ENCODE measurements at places on chromosomes 13 and 19. TPM values are rescaled to one million over a fixed set of nuclear protein-coding genes. Genes with fewer than 3 reads are reported as not detected.

ANKRD24 gene
- 6.1 TPM for total RNA-seq

KCNRG gene
- total RNA-seq = 3.8 TPM

- DNase-seq = peak; percentile 22
Measured at GRCh38 chr19:42553292-42554045, 25.2 kb upstream of the CEACAM1 start.

DNA sequence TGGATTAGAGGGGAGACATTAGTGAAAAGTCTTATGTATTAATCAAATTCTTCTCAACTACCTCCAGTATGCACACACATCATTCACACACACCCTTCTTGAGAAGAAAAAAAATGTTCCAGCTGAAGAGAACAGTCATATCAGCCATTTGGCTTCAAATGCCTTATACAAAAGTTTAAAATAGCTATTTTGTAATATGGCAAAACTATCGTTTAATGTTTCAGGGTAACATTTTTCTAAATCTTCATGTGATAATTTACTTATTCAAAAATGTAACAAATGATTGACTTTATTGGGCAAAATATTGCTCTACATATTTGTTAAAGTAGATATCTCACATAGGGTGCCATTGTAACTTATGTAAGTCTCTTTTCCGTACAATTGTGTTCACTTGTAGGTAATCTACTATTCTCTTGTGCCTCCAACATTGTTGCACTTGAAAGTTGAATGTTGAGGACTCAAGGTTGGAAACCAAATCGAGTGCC is 13.6 kb downstream of the ZIC2 start:
- no peak for DNase-seq

GRCh38 chr19:808423-808775 is 11.1 kb downstream of the PTBP1 start:
- DNase-seq = no peak

- DNase-seq = no peak
Measured at GRCh38 chr13:107069108-107069776, 501.3 kb upstream of the ARGLU1 start.

DNA sequence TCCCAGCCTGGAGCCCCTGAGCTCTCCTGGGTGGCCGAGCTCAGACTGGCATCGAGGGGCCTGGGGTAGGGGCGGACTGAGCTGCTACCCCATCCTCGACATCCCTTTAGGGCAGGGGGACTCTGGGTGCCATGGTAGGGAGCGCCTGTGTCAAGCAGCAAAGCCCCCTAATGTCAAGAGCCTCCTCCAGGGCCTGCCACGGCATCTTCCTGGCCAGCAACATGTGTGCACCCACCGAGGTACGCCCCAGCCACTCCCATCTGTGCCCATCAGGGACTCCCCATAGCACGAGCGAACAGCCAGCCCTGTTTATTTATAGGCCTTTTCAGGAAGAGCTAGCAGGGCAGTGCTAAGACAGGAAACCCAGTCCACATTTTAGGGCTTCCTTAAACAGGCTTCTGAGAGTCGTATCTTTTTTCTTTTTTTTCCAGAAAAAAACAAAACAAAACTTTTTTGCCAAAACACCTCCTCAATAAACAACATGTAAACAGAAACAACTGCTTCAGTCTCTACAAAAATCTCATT is 14.3 kb downstream of the LRP3 start:
- no peak for DNase-seq

DNA sequence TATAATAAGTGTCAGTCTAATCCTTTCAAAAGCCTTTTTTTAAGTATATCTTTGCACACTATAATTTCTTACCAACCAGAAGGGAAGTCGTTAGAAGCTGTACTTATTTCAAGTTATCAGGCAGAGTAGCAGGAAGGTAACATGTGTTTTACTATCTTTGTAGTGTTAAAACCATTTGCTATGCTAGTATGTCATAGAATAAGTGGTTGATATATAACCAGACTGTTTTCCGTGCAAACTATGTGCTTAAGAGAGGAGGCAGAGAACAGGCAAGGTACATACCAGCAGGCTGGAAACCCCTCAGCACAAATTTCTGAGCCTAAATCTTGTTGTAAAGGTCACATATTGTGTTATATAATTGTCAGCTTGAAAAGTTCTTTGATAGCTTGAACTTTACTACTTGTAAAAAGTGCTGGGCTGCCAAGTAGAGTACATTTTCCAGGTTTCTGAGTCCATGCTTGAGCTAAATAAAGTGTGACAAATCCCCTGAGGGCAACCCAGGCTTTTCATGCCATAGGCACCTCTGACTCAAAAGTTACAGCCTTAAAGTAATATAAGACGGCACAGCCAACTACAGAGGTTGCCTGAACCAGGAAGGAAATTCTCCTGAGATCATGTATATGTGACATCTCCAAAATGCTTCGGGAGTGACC is 1297.4 kb downstream of the PCDH9 start:
- no peak for DNase-seq

DNA sequence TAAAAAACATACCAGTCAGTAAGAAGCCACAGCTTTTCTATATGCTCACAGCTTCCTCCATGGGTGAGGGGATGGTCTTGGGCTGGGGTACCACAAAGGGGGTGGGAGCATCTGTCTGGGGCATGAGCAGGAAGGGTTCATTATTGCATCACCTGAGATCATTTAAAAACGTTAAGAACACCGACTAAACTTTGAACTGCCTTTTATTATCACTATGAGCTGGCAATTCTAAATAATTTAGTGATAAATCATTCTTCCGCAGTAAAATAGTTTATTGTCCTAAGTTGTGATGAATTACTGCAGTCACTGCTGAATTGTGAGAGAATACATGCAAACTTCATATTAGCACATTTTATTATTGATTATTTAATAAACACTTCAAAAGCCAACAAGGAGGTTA is 71.6 kb downstream of the KL start:
- no peak for DNase-seq

DNA sequence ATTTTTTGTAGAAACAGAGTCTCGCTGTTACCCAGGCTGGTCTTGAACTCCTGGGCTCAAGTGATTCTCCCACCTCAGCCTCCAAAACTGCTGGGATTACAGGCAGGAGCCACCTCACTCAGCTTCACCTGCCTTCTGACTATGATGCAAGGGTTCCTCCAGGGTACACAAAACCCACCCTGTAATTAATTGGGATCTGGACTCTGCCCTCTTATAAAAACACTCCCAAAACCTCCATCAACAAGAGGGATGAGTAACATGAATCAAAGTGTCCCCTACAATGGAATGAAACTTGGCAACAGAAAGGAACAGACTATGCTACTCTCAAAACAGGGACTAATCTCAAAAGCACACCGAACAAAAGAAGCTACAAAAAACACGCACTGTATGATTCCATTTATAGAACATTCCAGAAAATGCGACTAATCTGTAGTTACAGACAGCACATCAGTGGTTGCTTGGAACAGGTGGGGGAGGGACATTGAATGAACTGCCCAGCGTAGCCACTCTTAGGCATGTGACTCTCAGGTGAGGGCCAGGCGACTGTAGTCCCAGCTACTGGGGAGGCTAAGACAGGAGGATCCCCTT is 3.2 kb upstream of the PRR36 start:
- no peak for DNase-seq
